ENCODE measurements at places on chromosomes 5 and 9. TPM values are rescaled to one million over a fixed set of nuclear protein-coding genes. Genes with fewer than 3 reads are reported as not detected.

The PCDHGC4 gene
- 1.7 TPM for total RNA-seq

The WDR38 gene
- 23.1 TPM for total RNA-seq

The CCNO gene
- total RNA-seq = 2.4 TPM

The CNTLN gene
- total RNA-seq = 7.0 TPM

The SPINK6 gene
- not detected for total RNA-seq

The CDC20B gene
- total RNA-seq = 0.33 TPM

The LTC4S gene
- total RNA-seq = 6.7 TPM

The CCL27 gene
- total RNA-seq = not detected

The OLFM1 gene
- total RNA-seq = 8.0 TPM

The UBE2QL1 gene
- not detected for total RNA-seq

The BTNL3 gene
- 0.61 TPM for total RNA-seq

DNA sequence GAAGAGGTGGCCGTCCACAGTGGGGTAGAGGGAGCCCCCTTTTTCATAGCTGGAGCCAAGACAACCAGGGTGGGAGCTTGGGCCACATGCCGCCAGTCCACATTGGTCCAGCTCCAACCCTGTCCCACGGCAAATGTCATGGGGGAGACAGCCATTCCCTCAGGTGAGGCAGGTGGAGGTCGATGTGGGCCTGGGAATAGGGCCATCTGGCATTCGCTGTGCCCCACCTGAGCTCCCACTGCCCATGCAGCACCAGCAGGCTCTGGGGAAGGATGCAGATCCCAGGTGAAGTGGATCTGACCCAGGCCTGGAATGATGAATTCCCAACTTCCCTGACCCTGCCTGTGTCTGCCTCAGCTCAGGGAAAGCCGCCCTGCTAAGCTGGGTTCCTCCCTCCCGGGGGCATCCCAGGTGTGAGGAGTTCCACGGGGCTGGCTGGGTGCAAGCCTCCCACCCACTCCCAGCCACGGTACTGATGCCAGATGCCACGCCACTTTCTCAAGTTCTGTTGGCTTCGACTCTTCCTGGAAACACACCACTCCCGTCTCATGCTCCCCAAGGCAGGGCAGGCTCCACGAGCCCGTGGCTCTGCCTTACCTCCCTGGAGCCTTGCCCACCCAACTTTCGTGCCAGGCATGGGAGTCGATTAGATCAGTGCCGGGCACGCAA, 25.2 kb upstream of the FCN2 start:
- no peaks in the 10 kb centered on the region for H3K4me1 ChIP-seq
- no peaks in the 10 kb centered on the region for H3K36me3 ChIP-seq
- no peak overlapping the region for H3K4me3 ChIP-seq
- DNase-seq = peak; percentile 51
- no peaks in the 10 kb centered on the region for H3K27me3 ChIP-seq
- H3K27ac ChIP-seq = no peak overlapping the region

- no peaks in the 10 kb centered on the region for H3K27me3 ChIP-seq
- H3K4me3 ChIP-seq = no peak overlapping the region
Measured at GRCh38 chr5:40405996-40406740, 273.5 kb upstream of the PTGER4 start.

- H3K27me3 ChIP-seq = no peaks in the 10 kb centered on the region
- H3K27ac ChIP-seq = no peak overlapping the region
- no peaks in the 10 kb centered on the region for H3K4me1 ChIP-seq
Measured at GRCh38 chr9:9122230-9122875, 1322.8 kb upstream of the DMAC1 start.

DNA sequence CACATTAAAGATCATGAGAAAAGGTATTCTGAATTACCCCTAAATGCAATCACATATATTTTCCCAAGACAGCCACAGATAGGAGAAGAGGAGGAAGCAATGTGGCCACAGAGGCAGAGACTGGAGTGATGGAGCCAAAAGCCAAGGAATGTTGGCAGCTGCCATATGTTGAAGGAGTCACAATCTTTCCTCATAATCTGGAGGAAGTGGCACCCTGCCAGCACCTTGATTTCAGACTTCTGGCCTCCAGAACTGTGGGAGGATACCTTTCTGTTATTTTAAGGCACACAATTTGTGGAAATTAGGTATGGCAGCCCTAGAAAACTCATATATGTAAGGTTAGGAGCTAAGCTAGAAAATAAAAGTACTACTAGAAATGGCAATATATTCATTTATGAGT, 139.9 kb upstream of the GAS1 start:
- H3K27ac ChIP-seq = no peak overlapping the region
- H3K27me3 ChIP-seq = no peaks in the 10 kb centered on the region
- DNase-seq = no peak

DNA sequence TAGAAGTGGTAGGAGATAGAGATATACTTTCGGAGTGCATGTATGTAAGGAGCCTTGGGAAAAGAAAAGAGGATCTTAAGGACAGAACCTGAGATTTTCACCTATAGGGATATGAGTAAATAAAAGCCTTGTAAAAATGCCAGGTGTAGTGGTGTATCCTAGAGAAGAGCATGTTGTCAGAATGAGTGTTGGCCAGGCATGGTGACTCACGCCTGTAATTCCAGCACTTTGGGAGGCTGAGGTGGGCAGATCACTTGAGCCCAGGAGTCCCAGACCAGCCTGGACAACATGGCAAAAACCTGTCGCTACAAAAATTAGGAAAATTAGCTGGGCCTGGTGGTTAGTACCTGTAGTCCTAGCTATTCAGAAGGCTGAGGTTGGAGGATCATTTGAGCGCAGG, 76.0 kb downstream of the IPO11 start:
- no peak for DNase-seq
- no peak overlapping the region for H3K27ac ChIP-seq
- peaks cover 33% of the 10 kb centered on the region for H3K36me3 ChIP-seq
- no peaks in the 10 kb centered on the region for H3K27me3 ChIP-seq
- no peaks in the 10 kb centered on the region for H3K4me1 ChIP-seq

DNA sequence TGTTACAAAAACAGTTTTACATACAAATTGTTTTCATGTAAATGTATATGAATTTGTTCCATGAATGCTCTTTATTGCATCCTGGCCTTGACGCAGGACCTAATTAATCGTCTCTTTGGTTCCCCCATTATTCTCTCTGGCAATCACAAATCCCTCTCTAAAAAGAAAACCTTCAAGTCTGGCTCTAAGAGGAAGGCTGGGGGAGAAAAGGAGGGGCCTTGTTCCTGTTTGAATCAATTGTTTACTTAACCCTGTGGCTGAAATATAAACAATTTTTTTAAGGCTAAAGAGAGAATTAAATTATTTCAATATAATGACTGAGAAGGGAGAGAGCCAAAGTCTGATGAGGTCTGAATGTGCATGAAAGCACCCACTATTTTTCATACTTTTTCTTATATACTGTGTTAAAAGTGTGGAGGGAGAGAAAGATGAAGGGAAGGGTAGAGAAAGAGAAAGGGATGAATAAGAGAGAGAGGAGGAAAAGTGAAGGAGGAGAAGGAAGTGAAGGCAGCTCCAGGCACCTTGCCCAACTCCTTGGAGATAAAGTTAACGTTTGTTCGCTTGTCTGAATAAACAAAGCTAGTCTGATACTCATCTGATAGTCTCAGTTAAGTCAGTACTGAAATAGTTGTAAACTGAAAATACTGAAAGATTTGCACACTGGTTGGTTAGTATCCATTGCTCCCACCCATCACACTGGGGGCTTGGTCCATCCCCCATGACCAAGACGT, 116.4 kb upstream of the SPDL1 start:
- DNase-seq = no peak
- no peak overlapping the region for H3K27ac ChIP-seq
- no peaks in the 10 kb centered on the region for H3K4me1 ChIP-seq
- no peaks in the 10 kb centered on the region for H3K36me3 ChIP-seq

- H3K36me3 ChIP-seq = peaks cover 10% of the 10 kb centered on the region
- H3K27me3 ChIP-seq = no peaks in the 10 kb centered on the region
- no peak overlapping the region for H3K27ac ChIP-seq
- no peak overlapping the region for H3K4me3 ChIP-seq
- DNase-seq = no peak
- no peaks in the 10 kb centered on the region for H3K4me1 ChIP-seq
Measured at GRCh38 chr5:73061593-73061992, 58.8 kb upstream of the TMEM171 start.

DNA sequence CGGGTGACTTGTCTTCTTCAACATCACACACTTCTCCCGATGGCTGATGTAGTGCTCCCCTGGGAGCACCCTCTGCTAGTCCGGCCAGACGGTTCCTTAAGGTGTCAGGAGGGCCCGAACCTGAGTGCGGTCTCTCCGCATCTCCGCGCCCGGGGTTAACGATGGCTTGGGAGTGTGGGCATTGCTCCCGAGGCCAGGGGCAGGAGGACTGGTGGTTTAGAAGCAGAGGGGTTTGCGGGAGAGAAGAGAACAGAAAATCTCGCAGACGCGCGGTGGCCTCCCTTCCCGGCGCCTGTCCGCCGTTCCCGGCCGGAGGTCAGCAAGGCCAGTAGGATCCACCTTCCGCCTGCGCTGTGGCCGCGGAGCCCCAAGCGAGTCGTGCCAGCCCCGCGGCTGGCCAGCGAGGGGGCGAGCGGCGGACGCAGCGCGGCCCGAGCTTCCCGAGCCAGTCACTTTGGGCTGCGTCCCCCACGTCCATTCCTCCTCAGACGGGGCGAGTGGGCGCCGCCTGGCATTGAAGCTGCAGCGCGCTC, 700 bp downstream of the CDO1 start:
- DNase-seq = peak; percentile 82
- H3K27ac ChIP-seq = peak overlapping the region; percentile 70
- no peaks in the 10 kb centered on the region for H3K36me3 ChIP-seq
- peak overlapping the region; percentile 22 for H3K4me3 ChIP-seq
- no peaks in the 10 kb centered on the region for H3K27me3 ChIP-seq

DNA sequence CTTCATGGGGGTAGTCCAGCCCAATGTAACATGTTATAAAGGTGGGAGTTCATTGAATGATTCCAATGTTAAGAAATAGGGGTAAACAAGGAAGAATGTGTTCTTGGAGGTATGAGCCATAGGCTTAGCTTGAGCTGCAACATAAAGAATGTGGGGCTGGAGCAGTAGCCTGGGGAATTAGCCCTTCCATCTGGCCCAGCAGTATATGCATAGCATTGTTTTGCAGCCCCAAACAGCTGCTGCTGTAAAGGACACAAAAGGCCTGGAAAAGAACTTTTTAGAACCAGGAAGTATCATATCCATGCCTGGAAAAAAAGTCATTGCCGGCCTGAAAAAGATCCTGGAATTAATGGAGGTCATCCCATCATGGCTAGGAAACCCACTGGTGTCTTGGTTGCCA, 55.8 kb upstream of the SMARCA2 start:
- H3K27me3 ChIP-seq = no peaks in the 10 kb centered on the region
- H3K4me3 ChIP-seq = no peak overlapping the region
- no peak for DNase-seq
- H3K27ac ChIP-seq = no peak overlapping the region

GRCh38 chr9:20848490-20848889, 164.4 kb downstream of the FOCAD start:
- no peaks in the 10 kb centered on the region for H3K36me3 ChIP-seq
- H3K4me1 ChIP-seq = no peaks in the 10 kb centered on the region
- DNase-seq = no peak
- H3K27ac ChIP-seq = no peak overlapping the region
- no peak overlapping the region for H3K4me3 ChIP-seq

DNA sequence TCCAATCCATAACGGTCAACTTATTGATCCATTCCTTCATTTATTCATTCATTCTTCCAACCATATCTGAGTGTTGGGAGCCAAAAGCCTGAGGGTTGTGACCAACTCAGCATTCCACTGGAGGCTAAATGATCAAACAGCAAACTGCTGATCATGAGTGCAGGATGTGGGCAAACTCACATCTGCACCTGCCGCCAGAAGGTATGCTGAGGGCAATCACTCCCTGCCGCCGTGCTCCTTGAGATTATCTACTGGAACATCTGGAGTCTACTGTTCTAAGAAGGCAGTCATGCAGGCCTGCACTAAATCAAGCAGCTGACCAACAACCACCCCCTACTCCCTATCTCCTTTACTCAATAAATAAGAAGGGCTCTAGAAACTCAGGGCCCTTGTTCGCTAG, 184.0 kb downstream of the TTLL11 start:
- H3K27me3 ChIP-seq = no peaks in the 10 kb centered on the region
- H3K36me3 ChIP-seq = no peaks in the 10 kb centered on the region
- H3K4me1 ChIP-seq = peaks cover 3% of the 10 kb centered on the region
- H3K4me3 ChIP-seq = no peak overlapping the region

DNA sequence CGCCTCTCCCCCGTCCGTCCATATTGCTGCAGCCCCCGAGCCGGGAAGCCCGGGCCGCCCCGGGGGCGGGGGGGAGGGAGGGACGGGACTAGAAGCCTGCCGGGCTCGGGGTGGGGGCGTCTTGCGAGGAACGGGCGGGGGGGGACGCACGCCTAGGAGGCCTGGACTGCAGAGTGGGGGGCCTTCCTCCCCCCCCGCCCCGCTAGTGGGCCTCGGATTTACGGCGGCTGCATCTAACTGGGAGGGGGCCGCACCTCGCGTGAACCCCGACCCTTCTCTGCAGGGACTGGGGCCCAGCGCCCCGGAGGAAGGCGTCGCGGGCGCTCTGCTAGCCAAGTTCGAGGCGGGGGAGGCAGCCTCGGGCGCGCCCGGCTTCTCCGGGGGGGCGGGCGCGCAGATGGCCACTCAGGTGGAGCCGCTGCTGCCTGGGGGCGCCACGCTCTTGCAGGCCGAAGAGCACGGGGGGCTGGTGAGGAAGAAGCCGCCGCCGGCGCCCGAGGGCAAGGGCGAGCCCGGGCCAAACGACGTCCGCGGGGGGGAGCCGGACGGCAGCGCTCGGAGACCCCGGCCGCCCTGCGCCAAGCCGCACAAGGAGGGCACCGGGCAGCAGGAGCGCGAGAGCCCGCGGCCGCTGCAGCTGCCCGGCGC, at the start of gene LARP1:
LARP1 (plus strand) TSS at position 17 of the 648 bp plus-strand sequence; CDS start at position 398, 381 bp downstream.
- H3K27ac ChIP-seq = peak within 1 kb of the TSS; percentile 95
- H3K4me3 ChIP-seq = peak within 1 kb of the TSS; percentile 100
- no peaks in the 10 kb centered on the region for H3K36me3 ChIP-seq
- H3K4me1 ChIP-seq = peaks cover 33% of the 10 kb centered on the region
- peak; percentile 92 for DNase-seq
- no peaks in the 10 kb centered on the region for H3K27me3 ChIP-seq

DNA sequence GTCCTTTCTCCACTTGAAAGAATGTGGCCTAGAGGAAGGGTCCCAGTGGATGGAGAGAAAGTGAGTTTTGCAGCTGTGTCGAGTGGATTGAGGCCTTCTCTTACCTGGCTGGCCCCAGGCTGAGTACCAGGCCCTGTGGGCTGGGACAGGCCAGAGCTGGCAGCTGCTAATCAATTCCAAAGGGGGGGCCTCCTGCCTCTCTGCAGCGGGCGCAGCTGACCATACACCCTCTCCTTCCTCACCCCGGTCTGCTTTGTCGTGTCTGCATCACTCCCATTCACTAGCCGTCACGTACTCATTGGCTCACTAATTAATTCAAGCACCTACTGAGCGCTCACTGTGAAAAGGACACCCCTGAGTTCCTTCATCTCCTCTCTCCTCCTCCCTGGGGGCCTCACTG, 58.4 kb upstream of the PITX1 start:
- H3K27me3 ChIP-seq = no peaks in the 10 kb centered on the region
- H3K4me1 ChIP-seq = no peaks in the 10 kb centered on the region
- DNase-seq = no peak
- H3K4me3 ChIP-seq = no peak overlapping the region
- H3K36me3 ChIP-seq = no peaks in the 10 kb centered on the region
- H3K27ac ChIP-seq = no peak overlapping the region

- no peak for DNase-seq
- no peaks in the 10 kb centered on the region for H3K4me1 ChIP-seq
- H3K27me3 ChIP-seq = no peaks in the 10 kb centered on the region
- no peak overlapping the region for H3K4me3 ChIP-seq
Measured at GRCh38 chr9:18149471-18150011, 324.4 kb upstream of the ADAMTSL1 start.

GRCh38 chr9:76032797-76033373, 142.4 kb downstream of the PCSK5 start:
- H3K27me3 ChIP-seq = no peaks in the 10 kb centered on the region
- no peaks in the 10 kb centered on the region for H3K4me1 ChIP-seq
- no peak overlapping the region for H3K4me3 ChIP-seq
- DNase-seq = no peak
- no peak overlapping the region for H3K27ac ChIP-seq
